ENCODE measurements at places on chromosomes 16 and 17. TPM values are rescaled to one million over a fixed set of nuclear protein-coding genes. Genes with fewer than 3 reads are reported as not detected.

PDPR gene
- 47.4 TPM for total RNA-seq

ATF7IP2 gene
- total RNA-seq = 50.4 TPM

EXOC3L1 gene
- 5.2 TPM for total RNA-seq

JMJD8 gene
- 63.4 TPM for total RNA-seq

ANKS4B gene
- not detected for total RNA-seq

KRTAP2-3 gene
- total RNA-seq = not detected

ASPSCR1 gene
- 52.4 TPM for total RNA-seq

FOXL1 gene
- 10.9 TPM for total RNA-seq

PRSS21 gene
- total RNA-seq = 1.3 TPM

LPCAT2 gene
- 23.6 TPM for total RNA-seq

CDK3 gene
- 10.7 TPM for total RNA-seq

ADCY7 gene
- 18.6 TPM for total RNA-seq

SULT1A1 gene
- 20.6 TPM for total RNA-seq

CD300E gene
- total RNA-seq = 0.73 TPM

ERN2 gene
- total RNA-seq = 87.6 TPM

QRICH2 gene
- total RNA-seq = 1.9 TPM

CEP295NL gene
- 5.2 TPM for total RNA-seq

GPR179 gene
- total RNA-seq = 0.05 TPM

DRG2 gene
- total RNA-seq = 56.3 TPM

CCL14 gene
- total RNA-seq = 46.9 TPM

ALG1 gene
- 27.0 TPM for total RNA-seq

TLCD3B gene
- not detected for total RNA-seq

NOTUM gene
- total RNA-seq = 4.0 TPM

ESRP2 gene
- total RNA-seq = 127 TPM

KRT27 gene
- 2.0 TPM for total RNA-seq

SOST gene
- not detected for total RNA-seq

TNFSF12 gene
- 30.6 TPM for total RNA-seq

MYH11 gene
- total RNA-seq = 1,287 TPM

TK1 gene
- 1.2 TPM for total RNA-seq

PRR35 gene
- not detected for total RNA-seq

SLC35G6 gene
- total RNA-seq = not detected

SLC52A1 gene
- total RNA-seq = 2.5 TPM
